Kasumi-1 (cell line): ENCODE measurements at places on chromosomes 12 and 14.

DNA sequence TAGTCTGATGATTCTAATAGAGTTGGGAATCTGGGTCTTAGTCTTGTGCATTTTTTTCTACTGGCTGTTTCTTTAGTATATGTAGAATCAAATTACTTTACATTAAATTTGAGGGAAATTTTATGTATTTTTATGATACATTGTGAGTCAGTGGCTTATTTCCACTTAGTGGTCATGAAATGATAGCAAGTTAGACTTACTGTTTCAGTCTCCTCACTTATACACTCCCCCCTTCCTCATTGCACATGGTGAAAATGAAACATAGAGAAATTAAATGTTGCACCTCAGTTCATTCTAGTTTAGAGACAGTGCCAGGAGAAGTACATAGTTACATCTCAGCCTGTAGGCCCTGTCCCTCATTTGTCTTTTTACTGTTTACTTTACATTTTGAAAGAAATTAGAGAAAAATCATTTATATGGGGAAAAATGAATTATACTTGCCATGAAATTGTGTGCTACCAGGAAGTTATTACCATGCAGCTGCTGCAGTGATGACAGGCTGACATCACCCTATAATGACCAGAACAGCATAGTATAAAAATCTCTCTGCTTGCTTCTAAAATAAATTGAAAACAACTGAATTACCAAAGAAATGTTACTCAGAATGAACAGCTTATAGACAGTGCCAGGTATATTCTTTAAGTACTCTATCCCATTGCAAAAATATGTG, 113.2 kb downstream of the TRMT5 start:
- DNase-seq, result no peak

DNA sequence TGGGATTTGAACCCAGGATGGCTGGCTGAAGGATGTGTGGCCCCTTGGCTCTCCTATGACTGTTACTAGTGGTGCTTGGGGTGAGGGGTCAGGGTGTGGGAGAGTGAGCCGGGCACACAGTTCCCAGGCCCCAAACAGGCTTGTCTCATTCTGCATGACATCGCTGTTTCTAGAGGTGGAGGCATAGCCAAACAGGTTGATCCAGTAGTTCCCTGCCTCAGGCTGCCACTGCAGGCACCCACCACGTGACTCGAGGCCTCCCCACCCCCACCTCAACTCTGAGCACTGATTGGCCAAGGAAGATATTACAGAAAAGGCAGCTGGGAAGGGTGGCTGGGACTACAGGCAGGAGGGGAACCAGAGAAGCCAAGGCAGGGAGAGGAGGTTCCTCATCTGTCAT, 102.6 kb downstream of the NCOR2 start:
- no peak for DNase-seq

GRCh38 chr14:94112513-94113063, 2.1 kb downstream of the IFI27 start:
- DNase-seq, result no peak

- no peak for DNase-seq
Measured at GRCh38 chr12:75361408-75361807, 26.9 kb downstream of the GLIPR1L1 start.

DNA sequence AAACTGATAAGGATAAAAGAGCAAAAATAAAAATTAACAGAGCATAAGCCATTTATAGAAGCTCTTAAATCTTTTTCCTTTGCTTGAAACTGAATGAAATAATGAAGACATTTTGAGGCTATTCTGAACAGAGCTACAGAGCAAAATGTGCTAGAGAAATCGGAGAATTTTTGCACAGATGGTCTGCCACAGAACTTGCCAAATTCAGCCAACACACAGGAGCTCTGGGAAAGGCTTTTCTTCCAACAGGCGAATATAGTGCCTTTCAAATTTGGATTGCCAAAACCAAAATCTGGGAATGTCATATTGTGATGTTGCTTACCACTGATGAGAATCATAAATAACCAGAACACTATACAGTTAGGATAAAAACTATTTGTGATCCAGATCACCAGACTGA, 406.3 kb downstream of the RPL10L start:
- DNase-seq, result no peak

DNA sequence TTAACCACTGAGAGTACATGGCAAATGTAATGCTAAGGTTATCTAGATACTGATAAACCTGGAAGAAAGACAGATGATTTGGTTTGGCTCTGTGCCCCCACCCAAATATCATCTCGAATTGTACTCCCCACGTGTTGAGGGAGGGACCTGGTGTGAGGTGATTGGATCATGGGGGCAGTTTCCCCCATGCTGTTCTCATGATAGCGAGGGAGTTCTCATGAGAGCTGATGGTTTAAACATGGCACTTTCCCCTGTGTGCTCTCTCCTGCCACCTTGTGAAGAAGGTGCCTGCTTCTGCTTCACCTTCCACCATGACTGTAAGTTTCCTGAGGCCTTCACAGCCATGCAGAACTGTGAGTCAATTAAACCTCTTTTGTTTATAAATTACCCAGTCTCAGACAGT, 14.2 kb downstream of the NOXRED1 start:
- DNase-seq, result no peak

DNA sequence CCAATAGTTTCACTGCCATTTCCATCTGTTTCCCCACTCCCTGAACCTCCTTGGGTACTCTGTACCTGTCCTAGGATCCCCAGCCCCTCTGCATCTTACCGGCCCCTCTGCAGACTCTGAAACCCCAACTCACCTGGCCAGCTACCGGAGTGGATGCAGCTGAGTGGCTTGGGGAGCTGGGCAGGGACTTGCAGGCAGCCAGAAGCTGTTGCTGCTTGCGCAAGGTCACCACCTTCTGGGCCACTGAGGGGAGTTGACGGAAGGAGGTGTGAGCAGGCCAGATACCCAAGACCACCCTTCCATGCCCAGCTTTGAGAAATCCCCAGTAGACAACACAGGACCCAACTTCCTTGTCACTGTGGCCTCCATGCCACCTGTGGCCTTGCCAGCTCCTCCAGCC, 6.3 kb downstream of the AGAP2 start:
- no peak for DNase-seq

DNA sequence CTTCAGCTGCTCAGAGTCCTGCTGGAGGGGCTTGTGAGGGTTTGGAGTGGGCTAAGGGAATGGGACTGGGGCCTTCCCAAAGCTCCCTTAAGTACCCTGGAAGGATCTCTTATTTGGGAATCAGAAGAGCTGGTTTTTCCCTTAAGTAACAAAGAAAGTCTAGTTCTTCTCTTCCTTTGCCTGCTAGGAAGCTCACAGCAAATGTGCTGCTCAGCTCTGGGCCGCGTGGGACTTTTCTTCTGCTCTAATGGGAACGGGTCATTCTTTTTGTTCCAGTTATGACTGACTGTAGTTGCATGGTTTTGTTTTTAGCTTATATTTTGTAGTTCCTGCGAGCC, 6.0 kb downstream of the KIF26A start:
- no peak for DNase-seq

DNA sequence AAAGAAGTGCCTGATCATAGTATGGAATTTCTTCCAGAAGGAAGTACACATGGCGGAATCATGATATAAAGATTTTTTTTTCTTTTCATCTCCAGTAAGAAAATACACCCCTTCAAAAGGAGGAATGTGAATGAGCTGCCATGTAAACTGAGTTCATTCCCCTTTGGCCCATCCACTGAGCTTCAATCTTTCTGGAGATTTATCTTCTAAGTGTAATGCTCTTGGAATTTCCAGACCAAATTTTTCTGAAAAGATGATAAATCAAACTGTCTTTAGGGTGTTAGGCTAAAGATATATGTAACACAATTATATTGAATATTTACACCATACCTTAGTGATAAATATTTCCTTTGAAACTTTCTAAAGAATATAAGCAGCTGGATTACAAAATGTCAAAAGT, 5.2 kb downstream of the DCN start:
- no peak for DNase-seq

DNA sequence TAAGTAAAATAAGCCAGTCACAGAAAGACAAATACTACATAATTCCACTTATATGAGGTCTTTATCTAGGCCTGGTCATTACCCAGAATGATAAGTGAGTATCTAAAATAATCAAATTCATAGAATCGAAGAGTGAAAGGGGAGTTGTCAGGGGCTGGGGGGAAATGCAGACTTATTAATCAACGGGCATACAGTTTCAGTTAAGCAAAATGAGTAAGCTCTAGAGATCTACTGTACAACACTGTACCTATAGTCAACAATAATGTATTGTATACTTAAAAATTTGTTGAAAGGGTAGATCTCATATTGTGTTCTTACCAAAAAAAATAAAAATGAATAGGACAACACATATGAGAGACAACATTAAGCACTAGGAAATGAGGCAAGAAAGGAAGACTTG, 13.3 kb downstream of the BTBD7 start:
- DNase-seq, result no peak

GRCh38 chr12:113201187-113202177, 16.0 kb downstream of the RITA1 start:
- DNase-seq, result no peak

- peak; percentile 14 for DNase-seq
Measured at GRCh38 chr14:53209370-53209769, 56.2 kb upstream of the DDHD1 start.

DNA sequence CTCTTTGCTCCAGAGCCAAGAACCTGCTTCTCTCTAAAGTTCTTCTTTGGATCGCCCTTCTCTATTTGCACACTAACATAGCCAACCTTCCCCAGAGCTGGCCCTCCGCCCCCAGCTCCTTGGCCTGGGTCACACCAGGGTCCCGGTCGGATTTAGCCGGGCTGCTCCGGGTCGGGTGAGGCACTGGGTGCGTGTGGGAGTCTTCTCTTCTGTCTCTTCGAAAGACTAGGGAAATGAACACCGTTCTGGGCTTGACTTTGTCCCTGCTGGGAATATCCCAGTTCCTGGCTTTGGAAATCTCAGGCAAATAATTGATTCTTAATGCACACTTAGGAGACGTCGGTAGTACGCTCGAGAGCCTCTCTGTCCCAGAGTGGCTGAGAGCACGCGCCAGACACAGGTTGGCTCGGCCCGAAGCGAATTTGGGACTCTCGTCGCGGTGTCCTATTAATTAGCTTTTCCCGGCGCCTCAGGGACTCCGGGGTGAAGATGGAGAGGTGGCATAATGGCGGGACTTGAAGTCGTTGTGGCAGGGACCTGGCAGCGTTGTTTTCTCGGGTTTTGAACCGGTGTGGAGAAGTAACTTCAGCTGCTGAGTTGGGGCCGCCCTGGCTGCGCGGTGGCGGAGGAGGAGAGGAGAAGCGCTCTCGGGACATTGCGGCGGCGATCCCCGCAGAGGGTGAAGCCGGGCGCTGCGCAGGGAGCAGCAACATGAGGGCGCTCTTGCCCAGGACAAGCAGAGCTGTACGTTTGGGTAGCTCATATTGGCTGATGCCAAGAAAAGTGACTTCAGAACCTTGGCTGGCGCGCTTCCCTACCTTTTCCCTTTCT, 7.5 kb downstream of the FOXG1 start:
- no peak for DNase-seq

GRCh38 chr14:34387974-34388516, 74.0 kb downstream of the SPTSSA start:
- no peak for DNase-seq

DNA sequence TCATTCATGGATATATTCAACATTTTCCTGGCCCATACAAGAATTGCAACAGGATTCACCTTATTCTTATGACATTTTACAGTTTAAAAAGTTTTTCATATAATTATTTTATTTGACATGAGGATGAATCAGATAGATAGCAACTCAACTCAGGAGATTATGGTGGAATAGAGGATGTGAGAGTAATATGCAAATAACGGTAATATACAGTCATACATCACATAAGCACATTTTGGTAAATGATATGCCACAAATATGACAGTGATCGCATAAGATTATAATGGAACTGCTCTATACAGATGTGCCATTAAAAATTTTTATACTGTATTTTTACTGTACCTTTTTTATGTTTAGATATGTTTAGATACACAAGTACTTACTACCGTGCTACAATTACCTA, 24.1 kb upstream of the CRADD start:
- DNase-seq, result no peak

DNA sequence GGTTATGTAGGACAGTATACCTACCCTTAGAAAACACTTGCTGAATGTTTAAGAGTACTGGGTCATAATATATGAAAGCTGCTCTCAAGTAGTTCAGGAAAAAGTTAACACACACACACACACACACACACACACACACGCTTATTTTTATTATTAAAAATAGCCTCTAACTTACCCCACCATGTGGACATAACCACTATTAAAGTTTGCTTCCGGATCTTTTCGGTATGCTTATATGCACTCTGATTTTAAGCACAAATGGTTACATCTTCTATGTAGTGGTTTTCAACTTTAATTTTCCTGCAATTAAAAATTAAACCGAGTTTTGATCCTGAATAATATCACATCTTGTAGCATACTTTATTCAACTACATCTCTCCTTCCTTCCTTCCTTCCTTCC, 84.9 kb upstream of the TRAF3 start:
- DNase-seq, result no peak

DNA sequence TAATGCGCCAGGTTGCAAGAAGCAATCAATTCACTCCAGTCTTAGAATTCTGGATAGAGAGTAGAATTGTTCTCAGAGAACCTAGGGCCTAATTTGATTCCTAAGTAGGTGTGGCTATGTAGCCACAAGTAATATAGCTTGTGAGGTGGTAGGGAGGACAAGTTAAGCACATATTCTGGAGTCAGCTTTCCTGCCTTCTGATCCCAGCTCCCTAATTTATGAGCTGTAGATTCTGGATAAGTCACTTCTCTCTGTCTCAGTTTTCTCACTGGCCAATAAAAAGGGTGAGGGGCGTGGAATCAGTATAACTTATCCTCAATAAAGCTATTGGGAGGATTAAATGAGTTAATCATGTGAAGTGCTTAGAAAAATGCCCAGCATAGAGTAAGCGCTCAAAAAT, 3.0 kb upstream of the SNW1 start:
- DNase-seq, result no peak

GRCh38 chr12:22562036-22563028, 18.0 kb upstream of the C2CD5 start:
- DNase-seq, result no peak

GRCh38 chr14:53408175-53408879, 255.2 kb upstream of the DDHD1 start:
- DNase-seq, result no peak

GRCh38 chr14:54471641-54472040, 17.1 kb downstream of the GMFB start:
- DNase-seq, result no peak
